ENCODE measurements at places on chromosomes 4 and X.

- no peak for DNase-seq
These were observed 2.0 kb downstream of the RAB40A start for GRCh38 chrX:103517246-103517645.

GRCh38 chrX:38221391-38221929 lies 789 bp upstream of the SRPX start:
- DNase-seq: no peak

DNA sequence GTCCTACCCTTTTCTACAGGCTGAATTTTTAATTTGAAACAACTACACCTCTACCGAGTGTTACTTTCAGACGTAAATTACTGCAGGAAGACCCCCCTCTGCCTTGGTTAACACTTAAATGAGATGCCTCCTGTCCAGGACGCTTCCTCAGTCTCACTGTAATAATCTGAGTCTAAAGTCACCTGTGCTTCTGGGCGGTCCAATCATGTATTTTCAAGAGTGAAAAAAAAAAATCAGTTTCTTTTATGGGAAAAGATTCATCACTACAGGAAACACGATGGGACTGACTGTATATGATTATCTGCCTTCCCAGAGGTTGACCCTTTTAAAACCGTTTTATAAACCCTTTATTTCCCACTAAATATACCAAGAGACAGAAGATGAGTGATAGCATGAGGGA lies 776 bp downstream of the RBM47 start:
- no peak for DNase-seq

- DNase-seq: no peak
These were observed 66.9 kb downstream of the STOX2 start for GRCh38 chr4:183971929-183972490.

DNA sequence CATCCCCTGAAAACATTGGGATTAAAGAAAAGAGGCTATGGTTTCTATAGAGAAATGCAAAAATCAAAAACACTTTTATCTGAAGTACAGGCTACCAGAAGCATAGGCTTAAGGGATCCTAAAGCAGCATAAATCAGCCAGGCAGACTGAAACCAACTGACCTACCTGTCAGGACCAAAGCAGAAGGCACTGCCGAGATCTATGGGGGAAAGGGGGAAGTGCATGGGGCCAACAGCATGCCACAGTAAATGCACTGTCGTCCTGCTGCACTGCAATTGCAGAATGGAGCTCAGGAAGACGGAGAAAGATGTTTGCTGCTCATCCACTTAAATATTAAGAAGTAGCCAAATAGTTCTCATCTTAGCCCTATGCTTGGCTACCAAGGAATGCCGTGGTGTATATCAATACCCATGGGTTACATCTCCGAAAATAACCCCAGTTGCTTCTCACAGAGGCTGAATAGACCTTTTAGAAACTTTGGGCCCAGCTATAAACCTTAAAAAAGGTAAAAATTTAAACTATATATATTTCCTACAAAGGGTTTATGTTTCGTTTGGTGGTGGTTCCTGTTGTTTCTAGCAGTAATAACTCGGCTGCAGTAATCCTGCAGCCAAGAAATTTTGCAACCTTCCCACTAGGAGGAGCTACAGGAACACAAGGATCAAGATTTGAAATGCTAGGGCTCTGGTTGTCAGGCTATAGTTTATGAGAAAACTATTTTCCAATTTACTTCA lies 312.2 kb upstream of the DIAPH2 start:
- no peak for DNase-seq

DNA sequence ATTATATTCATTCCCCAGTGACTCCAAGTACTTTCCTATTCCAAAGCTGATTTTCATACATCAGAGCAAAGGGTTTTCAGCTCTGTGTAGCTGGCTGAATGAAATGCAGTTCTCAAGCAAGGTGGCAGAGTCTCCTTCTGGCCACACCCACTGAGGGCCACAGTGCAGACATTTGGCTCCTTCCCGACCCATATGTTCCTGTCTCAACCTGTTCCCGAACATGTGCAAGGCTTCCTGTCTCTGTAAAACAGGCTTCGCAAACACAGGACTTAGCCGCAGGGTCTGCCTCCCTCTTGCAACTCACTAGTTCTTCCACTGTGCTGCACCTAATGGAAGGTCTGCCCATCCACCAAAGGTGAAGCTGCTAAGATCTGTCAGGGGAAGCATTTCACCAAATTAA lies 249.2 kb downstream of the MID1IP1 start:
- no peak for DNase-seq

- DNase-seq: no peak
These were observed at the start of gene PDHA2 for GRCh38 chr4:95839891-95840290. PDHA2 (plus strand) TSS chr4:95840093; CDS start chr4:95840151, 58 bp downstream.

Data from activated CD4-positive, alpha-beta T cell treated with anti-CD3 and anti-CD28 coated beads for 4 hours (primary cell).